Stimulated activated CD8-positive, alpha-beta memory T cell treated with anti-CD3 and anti-CD28 coated beads, Interleukin-15, amount 100 ng/mL, for 4 hours (primary cell): ENCODE measurements at places on chromosomes 1 and 21.

GRCh38 chr1:160206036-160206389 lies 829 bp downstream of the PEA15 start:
- peak; percentile 29 for DNase-seq

DNA sequence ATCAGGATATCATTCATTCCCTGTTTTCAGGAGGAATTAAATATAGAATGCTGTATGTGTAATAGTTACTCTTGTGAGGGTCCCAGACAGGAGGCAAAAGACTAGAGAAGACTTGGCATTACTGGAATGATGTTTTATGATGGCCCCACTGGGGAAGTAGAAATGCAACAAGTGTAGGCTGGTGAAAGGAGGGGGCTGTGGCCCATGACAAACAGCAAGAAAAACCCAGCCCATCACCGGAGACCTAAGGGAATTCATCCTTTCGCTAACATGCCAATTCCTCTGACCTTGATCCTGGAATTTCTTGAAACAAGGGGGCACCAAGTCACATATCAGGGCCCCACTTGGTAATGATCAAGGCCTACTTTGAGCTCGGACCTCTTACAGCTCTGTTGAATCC lies 5.5 kb upstream of the IFNGR2 start:
- no peak for DNase-seq

DNA sequence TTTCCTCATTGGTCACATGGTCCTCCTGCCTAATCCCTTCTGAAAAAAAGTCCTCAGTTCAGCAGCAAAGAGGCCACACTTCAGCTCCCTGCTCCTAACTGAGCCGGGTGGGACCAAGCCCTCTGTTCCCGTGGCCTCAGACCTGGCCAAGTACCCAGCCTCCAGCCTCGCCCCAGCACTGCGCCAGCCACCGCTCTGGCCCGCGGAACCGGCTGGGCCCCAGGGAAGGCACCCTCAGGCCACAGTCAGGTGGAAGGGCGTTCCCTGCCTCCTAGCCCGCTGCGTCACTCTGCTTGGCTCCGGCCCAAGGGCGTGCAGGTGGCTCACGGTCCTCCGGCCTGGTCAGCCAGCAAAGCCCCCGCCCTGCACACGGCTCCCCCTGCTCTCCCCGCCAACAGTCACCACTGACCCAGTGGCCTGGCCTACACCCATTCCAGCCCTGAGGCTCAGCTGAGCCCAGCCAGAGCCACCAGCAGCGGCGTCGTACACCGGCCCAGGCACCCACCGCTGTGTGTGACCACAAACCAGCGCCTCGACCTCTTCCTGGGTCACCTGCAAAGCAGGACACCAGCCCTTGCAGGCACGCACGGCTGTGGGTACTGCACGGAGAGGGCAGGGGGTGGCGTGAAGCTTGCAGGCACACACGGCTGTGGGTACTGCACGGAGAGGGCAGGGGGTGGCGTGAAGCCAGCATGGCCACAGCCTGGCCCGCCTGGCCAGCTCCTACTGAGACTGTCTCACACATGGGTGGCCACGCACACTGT lies 19.4 kb downstream of the NADK start:
- no peak for DNase-seq

DNA sequence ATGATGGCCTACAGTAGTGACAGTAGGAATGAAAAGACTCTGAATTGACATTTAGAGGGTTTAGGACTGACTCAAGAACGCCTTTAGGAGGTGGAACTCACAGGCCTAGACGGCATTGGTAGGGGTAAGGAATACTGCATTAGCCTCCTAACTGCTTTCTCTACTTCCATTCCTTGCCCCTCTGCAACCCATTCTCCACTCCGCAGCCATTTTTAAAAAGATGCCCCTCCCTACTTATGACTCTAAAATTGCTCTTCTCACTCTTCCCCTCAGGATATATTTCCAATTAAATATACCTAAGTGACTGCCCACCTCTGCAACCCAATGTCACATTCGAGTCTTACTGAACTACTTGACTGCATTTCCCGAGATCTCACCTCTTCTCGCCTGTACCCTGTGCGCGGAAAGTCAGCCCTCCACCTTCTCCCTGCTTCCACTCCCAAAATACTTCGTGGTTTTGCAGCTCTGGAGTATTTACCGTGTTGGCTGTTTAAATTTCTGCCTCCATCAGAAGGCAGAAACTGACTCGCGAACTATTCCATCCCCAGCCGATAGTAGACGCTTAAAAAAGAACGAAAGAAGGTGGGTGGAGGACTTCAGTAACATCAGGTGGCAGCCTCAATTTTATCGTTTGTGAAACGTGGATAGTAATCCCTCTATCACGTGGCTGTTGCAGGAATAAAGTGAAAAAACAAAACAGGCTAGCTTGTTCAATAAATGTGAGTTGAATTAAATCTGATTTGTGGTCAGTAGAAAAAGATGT lies 1.1 kb upstream of the YBX1 start:
- no peak for DNase-seq

DNA sequence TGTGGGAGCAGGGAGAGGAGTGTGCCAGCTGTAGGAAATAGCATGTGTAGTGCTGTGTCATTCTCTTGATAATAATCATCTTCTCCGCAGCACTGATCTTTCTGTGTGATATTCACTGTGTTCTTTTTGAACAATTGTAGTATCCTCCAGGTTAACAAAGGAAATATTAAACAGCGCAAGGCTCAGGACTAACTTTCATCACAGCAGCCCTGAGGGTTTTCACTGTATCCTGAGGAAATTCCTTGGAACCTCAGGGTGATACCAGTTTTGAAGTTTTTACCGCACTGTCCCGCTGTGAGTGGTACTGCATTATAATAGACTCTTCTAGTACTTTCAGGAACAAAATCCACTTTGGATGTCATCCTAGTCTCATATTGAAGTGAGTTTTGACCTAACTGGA lies 228.4 kb upstream of the COA6 start:
- DNase-seq, result no peak

DNA sequence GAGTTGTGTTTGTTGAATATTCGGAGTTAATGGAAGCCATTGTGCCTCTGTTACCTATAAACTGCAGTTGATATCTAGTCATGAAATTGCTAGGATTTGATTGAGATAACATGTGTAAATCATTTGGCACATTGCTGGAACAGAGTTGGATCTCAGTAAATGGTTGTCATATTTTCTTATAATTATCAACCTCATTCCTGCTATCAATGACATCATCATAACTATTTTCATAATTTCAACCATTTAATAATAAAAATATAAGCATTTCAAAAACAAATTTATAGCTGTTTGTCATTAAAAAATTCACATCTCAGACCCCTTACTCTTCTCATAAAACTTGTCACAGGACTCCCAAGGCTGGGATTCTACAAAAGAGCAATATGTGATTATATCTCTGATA lies 133.4 kb downstream of the PTGER3 start:
- no peak for DNase-seq

DNA sequence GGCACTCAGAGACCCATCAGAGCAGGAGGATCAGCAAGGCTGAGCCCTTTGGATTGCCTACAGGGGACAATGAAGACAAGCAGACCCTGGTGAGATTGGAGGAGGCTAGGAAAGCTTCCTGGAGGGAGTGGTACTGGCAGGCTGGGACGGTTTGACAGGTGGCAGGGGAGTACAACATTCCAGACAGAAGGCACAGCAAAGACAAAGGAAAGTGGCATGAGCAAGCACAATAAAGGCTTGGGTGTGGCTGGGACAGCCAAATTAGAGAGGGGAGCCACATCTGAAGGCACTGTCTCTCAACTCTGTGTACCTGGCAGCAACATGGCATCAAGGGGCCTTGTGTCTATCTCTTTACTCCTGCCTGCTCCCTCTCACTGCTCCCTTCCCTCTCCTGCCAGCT lies 38.2 kb downstream of the DMAP1 start:
- DNase-seq, result no peak

DNA sequence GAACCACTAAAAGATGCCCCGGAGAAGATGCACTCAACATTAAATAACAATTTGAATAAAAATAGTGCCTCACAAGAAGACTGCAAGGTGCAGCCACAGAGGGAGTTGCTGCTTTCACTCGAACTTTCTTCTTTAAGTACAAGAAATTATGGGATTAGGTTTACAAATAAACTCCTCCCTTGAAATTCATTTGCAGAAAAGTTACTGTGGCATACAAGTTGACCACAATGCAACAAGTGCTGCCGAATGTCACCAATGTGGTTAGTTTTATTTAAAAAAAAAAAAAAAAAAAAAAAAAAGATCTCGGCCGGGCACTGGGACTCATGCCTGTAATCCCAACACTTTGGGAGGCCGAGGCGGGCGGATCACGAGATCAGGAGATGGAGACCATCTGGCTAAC lies 76.8 kb upstream of the RAB4A start:
- DNase-seq, result no peak

GRCh38 chr1:115854005-115854404 lies 13.1 kb upstream of the NHLH2 start:
- DNase-seq, result no peak

GRCh38 chr1:24759492-24759891 lies 14.2 kb downstream of the CLIC4 start:
- DNase-seq, result no peak

DNA sequence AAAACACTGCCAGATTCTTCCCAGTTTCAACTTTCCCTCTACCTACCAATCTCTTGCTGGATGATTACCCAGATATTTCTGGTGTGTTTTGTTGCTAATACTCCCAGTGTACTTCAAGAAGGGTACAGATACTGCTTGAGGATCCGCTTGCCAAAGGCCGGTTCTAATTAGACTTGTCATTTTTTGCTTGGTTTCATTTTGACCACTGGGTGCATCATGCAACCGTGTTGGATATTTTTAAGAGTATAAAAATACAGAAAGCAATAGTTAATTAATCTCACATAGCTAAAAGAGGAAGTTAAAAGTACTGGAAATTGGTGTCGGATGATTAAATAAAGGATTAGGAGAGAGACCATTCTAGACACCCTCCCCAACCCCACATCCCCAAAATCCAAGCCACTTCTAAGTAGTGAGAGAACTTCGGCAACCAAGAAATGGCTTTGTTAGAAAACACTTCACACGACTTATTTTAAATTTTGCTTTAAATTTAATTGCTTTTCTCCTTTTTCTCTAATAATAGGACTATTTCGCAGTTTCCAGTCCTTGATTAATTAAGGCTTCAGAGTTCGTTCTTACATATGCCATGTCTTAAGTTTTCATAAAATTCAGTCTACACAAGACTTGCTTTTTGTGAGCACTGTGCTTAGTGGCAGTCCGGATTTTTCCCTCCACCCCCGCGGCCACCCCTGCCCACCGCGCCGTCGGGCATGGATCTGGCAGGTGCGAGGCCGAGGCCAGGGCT lies 2.5 kb upstream of the CDKN2C start:
- DNase-seq, result no peak

DNA sequence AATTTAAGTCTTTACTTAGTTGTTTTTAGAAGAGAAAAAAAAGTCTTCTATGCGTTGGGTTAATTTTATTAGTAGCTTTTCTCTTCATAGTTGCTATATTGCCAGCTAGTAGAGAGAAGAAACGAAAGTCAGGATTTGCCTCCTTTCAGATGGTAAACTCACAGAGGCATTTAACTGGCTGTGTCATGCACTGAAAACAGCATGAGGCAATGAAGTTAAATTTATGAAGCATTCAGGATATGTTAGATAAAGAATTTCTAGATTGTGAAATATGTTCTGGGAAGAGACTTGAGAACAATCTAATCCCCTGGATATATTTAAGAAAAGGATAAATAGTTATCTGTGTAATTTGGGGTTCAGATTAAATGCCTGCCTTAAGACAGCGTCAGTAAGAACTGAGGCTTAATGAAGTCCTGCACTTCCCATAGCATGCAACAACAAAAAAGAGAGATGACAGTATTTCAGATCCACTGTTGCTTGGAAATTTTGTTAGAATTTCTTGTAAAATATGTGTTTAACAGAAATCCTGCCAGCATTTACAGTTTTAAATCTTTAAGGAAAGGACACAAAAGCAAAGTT lies 1.7 kb downstream of the ANGPTL1 start:
- DNase-seq, result no peak

- no peak for DNase-seq
These were observed 69.4 kb upstream of the VAV3 start for GRCh38 chr1:108034396-108034795.

DNA sequence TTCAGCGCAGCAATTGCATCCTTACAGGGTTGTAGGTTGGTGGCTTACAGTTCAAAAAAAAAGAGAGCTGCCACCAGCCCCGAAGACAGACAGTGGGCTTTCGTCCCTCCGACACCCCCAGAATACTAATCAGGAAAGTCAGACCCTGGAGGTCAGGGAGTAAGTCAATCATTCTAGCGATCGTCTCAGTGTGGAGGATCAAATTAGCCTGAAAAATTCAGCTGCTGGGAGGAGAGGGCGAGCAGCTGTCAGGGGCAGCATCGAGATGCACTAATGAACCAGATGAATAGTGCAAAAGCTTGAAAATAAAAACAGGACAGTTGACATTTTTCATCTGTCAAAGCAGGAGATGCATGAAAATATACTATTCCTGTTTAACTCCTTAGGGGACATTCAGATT lies 138.4 kb downstream of the NEK7 start:
- DNase-seq, result no peak

- DNase-seq, result peak; percentile 55
These were observed 1.3 kb downstream of the DENND4B start for GRCh38 chr1:153945131-153945794.

DNA sequence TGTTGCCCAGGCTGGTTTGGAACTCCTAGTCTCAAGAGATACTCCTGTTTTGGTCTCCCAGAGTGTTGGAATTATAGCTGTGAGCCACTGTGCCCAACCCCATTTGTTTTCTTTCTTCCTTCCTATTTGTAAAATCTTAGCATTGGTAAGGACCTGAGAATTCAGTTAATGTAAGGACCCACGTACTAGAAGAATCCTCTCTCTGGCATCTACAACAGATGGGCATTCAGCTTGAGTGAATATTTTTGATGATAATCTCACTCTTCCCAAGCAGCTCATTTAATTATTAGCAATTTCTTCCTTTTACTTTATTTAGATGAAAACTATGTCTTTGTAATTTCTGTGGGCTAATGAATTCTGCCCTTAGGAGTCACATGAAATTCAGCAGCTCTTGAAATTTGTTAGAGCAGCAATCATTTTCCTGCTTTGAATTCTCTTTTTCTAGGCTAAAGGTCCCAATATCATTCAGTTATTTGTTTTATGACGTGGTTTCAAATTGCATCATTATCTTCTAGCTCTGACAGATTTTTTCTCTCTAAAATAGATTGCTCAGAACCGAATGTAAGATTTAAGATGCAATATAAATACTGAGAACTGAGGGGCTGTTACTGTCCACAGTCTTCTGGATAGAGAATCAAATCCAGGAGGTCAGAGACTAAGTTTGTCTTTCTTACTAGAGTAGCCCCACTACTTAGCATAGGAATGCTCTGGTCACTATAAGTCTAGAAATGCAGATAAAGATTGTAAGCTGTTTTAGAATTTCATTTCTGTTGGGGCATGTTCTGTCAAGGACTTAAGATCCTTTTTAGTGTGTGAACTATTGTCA lies 59.4 kb downstream of the EPB41 start:
- DNase-seq, result no peak

- no peak for DNase-seq
These were observed 65.4 kb downstream of the LUZP1 start for GRCh38 chr1:23103001-23103889.

DNA sequence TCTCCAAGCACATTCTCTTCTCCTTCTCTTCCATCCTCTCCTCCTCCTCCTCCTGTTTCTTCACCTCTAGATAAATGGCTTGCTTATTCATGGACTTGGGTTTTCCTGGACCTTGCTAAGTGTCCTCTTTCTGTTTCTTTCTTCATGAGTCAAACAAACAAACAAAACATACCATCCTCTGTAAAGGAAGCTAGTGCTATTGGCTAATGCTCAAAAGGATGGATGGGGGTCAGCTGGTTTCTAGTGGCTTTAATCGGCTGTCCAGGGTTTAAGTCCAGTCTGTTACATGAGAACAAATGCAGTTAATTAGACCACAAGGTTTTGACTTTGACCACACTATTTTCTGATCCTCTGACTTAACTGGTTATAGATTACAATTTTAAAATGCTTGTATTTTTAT lies 83.8 kb upstream of the TSPAN2 start:
- no peak for DNase-seq
